Activated T-helper 1 cell treated with anti-CD3 and anti-CD28 coated beads, Interleukin-12 subunit alpha, Interleukin-12 subunit beta, Interleukin-2, Interleukin-4 antibody, amounts not matched to agents 30 ng/mL and 10 ng/mL and 1 ng/mL, durations not matched to agents 14 hours and 24 hours and 36 hours (primary cell): ENCODE measurements at places on chromosomes 7 and 10. TPM values are rescaled to one million over a fixed set of nuclear protein-coding genes. Genes with fewer than 3 reads are reported as not detected.

The PDSS1 gene
- 39.3 and 43.1 TPM in 2 replicates for total RNA-seq

The LRRC18 gene
- not detected in 2 replicates for total RNA-seq

The CPA2 gene
- total RNA-seq = not detected in 2 replicates

The ZNF467 gene
- 0.10 TPM in 2 replicates for total RNA-seq

The OR2A12 gene
- not detected in 2 replicates for total RNA-seq

The MMD2 gene
- not detected in 2 replicates for total RNA-seq

The PHTF2 gene
- 30.9 and 31.2 TPM in 2 replicates for total RNA-seq

The SLC39A12 gene
- not detected in 2 replicates for total RNA-seq

The PDGFA gene
- total RNA-seq = 8.5 and 8.8 TPM in 2 replicates

The HECW1 gene
- not detected in 2 replicates for total RNA-seq

The FOXL3 gene
- not detected in 2 replicates for total RNA-seq

The TAS2R5 gene
- total RNA-seq = 0.67 and 0.98 TPM in 2 replicates

The CCDC7 gene
- total RNA-seq = 9.0 and 10.2 TPM in 2 replicates

The GSTO2 gene
- total RNA-seq = 1.1 and 1.2 TPM in 2 replicates

The OGDHL gene
- total RNA-seq = 1.2 and 2.8 TPM in 2 replicates

The AQP1 gene
- 0.12 and 0.13 TPM in 2 replicates for total RNA-seq

The PTN gene
- total RNA-seq = not detected in 2 replicates
